Hepatocyte (in vitro differentiated cells): ENCODE measurements at places on chromosomes 12 and 14.
A peak's percentile ranks its signal among the peaks of the same experiment; 100 is the strongest.

DNA sequence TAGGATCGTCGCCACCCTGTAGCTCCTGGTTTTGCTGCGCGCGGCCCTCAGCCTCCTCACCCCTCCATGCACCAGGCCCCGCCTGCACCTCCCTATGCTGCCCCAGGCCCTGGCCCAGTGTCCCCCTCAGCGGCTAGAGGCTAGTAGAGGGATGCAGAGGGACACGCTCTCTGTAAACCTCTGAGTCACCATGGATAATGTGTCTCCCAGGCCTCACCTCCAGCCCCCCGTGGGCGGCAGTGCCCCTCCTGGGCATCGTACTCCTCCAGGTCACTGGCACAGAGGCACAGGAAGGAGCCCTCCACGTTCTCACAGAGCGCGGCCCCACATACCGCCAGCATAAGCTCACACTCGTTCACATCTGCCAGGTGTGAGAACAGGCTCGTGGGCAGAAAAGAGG lies 12.3 kb downstream of the ISCA2 start:
- DNase-seq, result no peak

GRCh38 chr14:43729143-43729542 lies 777.9 kb downstream of the FSCB start:
- DNase-seq, result no peak

DNA sequence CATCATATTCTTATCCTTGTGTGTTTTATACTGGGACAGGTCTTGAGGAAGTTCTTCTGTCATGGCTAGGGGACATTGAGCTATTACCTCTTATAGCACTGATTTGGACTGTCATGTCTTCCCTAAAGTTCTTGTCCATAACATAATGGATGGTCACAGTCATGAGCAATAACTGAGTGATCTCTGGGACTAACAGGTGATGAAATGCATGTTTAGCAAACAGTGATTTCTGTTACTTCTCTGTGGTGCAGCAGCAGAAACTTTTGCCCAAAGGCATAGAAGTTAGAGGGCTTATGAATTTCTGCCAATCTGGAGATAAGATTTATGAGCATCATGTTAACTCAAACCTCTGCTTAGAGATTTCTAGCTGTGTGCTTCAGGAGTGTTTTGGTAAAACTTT lies 5.9 kb downstream of the ADIPOR2 start:
- DNase-seq, result no peak

DNA sequence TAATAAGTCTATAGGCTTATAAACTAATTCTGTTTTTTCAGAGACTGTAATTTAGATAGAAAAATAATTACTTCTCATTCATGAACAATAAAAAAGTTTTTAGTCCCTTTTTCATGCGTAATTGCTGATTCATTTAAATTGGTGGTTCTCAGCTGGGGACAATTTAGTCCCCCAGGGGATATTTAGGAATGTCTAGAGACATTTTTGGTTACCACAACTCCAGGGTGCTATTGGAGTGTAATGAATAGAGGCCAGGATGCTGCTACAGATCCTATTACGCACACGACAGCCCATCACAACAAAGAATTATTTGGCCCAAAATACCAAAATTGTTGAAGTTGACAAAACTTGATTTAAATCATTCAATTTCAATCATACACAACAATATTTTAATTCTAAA lies 22.8 kb upstream of the VCPKMT start:
- no peak for DNase-seq

DNA sequence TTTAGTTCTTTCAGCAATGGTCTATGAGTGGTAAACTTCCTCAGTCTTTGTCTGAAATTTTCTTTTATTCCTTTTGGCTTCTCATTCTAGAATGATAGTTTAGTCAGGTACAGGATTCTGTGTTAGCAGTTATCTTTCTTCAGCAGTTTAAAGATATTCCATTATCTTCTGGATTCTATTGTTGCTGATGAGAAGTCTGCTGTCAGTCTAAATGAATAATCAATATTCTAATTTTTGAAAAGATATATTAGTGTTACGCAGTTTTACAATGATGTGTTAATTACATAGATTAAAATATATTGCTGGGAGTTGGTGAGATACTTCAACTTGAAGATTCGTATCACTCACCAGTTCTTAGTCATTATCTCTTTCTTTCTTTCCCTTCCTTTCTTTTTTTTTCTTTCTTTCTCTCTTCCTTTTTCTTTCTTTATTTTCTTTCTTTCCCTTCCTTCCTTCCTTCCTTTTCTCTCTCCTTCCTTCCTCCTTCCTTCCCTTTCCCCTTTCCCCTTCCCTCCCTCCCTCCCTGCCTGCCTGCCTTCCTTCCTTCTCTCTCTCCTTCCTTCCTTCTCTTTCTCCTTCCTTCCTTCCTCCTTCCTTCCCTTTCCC lies 17.8 kb downstream of the CACNA1C start:
- DNase-seq, result no peak

GRCh38 chr14:74161526-74162158 lies 76.9 kb downstream of the LIN52 start:
- DNase-seq, result no peak

- DNase-seq, result no peak
Observed at GRCh38 chr12:777550-778047, 25.2 kb downstream of the WNK1 start.

DNA sequence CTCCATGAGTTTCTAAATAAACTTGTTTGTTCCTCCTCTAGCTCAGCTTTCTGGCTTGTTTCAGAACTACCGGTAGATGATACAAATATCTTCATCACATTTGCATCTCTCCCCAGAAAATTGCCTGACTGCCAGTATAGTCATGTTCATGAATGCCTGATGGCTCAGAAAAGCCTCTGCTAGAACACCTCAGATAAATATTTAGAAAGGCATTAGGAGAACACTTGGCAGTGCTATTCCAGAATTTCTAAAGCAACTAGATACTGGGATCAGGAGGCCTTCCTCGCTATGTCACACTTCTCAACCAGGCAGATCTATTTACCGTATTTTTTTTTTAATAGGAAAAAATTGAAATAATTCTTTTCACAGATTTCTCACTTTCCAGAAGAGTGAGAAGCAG lies 32.3 kb upstream of the KRAS start:
- DNase-seq, result no peak

- DNase-seq, result peak; percentile 66
Observed at GRCh38 chr12:52506858-52507715, 13.1 kb downstream of the KRT5 start.

DNA sequence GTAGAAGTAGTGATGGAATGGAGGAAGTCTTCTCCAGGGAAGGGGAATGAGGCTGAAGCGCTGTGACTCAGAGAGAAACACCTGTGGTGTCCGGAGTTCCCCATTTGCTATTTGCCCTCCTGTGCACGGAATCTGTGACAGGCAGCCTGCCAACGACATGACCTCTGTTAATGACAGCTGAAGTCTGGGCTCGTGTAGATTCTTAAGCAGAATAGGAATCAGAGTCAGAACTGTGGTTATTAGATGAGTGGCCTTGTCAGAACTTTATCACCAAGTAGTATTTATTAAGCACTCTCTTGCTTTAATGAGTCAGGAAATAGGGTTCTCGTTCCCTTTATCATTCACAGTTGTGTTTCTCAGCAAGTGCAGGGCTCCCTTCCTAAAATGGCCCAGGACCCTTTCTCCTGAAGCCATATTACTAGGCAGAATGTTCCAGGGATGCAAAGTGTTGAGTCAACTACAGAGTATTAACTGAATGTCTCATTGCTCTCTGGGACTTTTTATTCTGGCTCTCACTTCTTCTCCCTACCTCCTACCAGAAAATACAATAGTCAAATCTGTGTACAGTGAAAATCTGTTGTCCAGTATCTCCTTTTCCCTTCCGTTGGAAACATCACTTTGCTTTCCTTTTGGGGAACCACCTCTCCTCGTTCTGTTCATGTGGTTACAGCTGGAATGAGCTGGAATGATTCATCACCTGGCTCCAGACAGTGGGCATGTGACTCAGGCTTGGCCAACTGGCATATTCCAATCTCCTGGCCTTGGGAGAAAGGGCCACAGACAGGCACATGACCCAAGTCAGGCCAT lies 77.8 kb upstream of the MAX start:
- DNase-seq, result no peak

- peak; percentile 40 for DNase-seq
Observed at GRCh38 chr12:13573698-13574321, 377.3 kb downstream of the EMP1 start.

DNA sequence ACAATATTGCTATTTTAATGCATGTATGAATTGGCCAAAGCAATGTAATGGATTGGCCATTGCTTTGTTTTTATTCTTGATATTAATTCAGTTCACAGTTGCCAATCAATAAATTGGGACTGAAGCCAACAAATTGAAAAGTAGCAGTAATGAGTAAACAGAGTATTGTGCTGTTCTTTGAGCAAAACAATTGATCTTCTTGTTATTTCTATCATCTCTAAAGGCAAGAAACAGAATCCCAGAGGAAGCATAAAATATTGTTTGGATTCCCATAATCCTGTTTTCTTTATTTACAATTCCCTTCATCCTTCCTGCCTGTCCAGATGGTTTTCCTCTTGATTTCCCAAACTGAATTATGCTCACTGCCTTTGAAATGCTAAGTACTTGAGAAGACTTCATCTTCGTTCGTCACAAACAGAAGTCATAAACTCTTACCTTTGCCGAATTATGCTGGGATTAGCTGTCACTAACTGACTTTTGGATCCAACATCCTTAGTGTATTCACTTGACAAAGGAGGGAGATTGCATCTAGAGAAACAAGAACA lies 85.9 kb downstream of the ST8SIA1 start:
- no peak for DNase-seq
